ENCODE measurements at places on chromosomes 11 and 22. TPM values are rescaled to one million over a fixed set of nuclear protein-coding genes. Genes with fewer than 3 reads are reported as not detected.

- DNase-seq = no peak
Observed at GRCh38 chr11:19743622-19744021, 31.0 kb downstream of the NAV2 start.

DNA sequence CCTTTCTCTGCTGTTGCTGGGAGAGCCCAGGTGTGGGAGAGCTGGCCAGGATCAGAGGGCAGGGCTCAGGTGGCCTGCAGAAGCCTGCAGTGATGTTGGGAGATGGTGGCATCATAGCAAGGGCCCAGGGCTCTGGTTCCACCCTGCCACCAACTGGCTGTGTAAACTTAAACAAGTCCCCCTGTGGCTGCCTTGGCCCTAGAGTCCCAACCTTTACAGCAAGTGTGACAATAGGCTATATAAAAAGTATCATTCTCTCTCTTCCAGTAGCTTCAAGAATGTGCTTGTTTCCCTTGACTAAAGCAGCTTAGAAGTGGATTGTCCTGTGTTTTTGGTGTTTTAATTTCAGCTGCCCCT is 201.8 kb upstream of the E2F8 start:
- no peak for DNase-seq

- DNase-seq = no peak
Observed at GRCh38 chr11:101960231-101960630, 43.9 kb upstream of the ANGPTL5 start.

DNA sequence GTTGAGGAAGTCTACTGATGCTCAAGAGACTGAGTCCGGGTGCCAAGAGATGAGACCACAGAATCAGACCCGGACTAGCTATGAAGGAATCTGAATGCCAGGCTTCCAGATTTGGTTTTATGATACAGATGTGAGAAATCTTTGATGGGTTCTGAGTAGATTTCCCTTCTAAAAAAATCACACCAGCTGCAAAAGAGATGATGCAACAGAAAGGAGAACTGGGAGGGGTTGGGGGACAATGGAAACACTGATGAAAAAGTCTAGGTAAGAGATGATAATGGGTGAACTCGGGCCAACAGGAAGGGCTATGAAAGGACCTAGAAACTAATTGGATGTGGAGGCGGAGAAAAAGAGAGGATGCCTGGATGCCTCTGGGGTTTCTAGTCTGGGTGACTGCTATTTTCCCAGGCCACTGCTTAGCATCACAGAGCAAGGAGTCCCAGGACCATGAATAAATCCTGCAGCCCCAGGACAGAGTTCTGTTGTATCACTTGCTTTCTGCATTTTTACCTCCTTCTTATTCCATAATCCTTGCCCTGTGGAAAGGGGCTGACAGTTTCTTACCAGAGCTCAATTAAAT is 115.4 kb upstream of the SEZ6L start:
- no peak for DNase-seq

DNA sequence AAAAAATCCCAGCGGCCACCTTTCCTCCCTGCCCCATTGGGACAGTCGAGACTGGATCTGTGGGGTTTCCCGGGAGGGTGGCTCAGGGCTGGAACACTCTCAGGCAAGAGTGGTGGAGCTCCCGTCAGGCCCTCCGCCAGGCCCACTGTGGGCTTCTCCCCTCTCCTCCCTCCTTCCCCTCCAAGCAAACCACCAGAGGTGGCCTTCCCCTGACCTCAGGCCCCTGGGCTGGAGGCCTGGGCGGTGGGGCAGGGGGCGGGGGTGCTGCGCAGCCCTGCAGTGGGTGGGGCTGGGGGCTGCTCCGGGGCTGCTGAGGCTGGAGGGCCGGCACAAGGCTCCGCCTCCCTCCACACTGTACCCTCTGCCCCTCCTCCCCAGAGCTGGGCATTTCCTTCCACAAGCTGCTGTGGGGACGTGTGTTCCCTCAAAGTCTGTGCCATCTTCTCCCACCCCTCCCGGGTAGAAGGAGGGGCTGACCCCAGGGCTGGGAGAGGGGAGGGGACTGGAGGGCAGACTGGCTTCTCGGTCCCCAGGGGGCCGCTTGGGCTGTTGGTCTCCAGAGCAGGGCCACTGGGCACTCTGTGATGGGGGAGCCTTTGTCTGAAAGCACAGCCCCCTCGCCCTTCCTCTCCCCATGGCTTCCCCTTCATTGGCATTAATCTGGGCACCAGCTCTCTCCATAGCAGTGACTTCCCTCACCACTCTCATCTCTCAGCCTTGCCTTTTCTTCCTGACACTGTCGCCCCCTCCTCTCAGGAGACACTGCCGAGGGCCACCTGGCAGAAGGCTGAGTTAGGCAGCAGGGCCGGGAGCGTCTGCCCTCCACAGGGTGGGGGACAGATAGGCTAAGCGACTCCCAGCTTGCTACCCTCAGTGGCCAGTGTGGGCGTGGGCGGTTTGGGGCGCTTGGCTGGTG is 7.1 kb downstream of the RCOR2 start:
- no peak for DNase-seq

- DNase-seq = no peak
Observed at GRCh38 chr11:102244681-102245409, 72.4 kb upstream of the BIRC3 start.

NRGN gene
- polyA plus RNA-seq = 4.5 TPM

RIMBP3B gene
- polyA plus RNA-seq = 0.68 TPM

CNGA4 gene
- 0.27 TPM for polyA plus RNA-seq

SYT8 gene
- polyA plus RNA-seq = 9.8 TPM

CDKN1C gene
- 23.8 TPM for polyA plus RNA-seq

TTC36 gene
- not detected for polyA plus RNA-seq

APOA5 gene
- polyA plus RNA-seq = 0.07 TPM

Measured in thymus (tissue), 14 donors.